Naive thymus-derived CD4-positive, alpha-beta T cell (primary cell): ENCODE measurements at places on chromosomes 4 and X. TPM values are rescaled to one million over a fixed set of nuclear protein-coding genes. Genes with fewer than 3 reads are reported as not detected.

DNA sequence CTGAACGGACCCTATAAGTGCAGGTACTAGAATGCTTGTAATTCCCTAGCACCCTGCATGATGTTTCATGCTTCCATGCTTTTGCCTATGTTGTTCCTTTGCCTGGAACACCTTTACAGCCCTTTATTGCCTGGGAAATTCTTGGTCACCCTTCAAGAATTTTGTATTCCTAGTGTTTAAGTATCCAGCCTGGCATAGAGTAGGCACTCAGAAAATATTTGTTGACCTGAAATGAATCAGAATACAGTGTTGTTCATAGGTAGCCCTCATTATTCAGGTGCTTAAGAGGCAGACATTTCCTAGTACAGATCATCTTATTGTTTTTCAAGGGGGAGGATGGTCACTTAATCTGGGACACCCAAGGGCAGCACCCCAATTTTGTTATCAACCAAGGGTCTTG lies 75.3 kb downstream of the AKAP4 start:
- H3K36me3 ChIP-seq, result no peaks in the 10 kb centered on the region
- no peaks in the 10 kb centered on the region for H3K27me3 ChIP-seq
- no peaks in the 10 kb centered on the region for H3K4me1 ChIP-seq
- no peak for DNase-seq
- H3K27ac ChIP-seq, result no peak overlapping the region

TGIF2LX gene
- not detected for total RNA-seq

DNA sequence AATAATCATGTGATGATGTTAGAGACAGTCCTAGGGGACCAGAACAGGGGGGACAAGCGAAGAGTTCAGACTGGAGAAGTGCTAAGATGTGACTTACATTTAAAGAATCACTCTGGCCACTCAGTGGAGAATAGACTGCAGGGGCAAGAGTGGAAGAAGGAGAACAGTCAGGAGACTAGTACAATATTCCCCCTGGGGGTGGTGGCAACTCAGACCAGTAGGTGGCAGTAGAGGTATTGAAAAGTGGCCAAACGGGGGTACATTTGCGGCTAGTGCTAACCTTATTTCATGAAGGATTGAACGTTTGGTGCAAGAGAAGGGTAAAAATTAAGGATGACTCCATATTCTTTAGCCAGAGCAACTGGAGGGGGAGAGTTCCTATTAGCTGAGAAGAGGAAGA lies 2.7 kb upstream of the BMX start:
- no peaks in the 10 kb centered on the region for H3K27me3 ChIP-seq
- H3K36me3 ChIP-seq, result no peaks in the 10 kb centered on the region
- no peak overlapping the region for H3K4me3 ChIP-seq
- no peak overlapping the region for H3K27ac ChIP-seq
- H3K4me1 ChIP-seq, result no peaks in the 10 kb centered on the region
- peak; percentile 31 for DNase-seq

- H3K4me1 ChIP-seq, result no peaks in the 10 kb centered on the region
- peaks cover 3% of the 10 kb centered on the region for H3K27me3 ChIP-seq
- H3K4me3 ChIP-seq, result peak overlapping the region; percentile 74
- DNase-seq, result no peak
- no peak overlapping the region for H3K27ac ChIP-seq
Observed at GRCh38 chrX:120308558-120308957, 2.7 kb downstream of the TMEM255A start.

SRP72 gene
- 109 TPM for total RNA-seq
